ENCODE measurements at places on chromosomes 5 and 9.

- DNase-seq, result no peak
These were observed 409.7 kb upstream of the PIK3R1 start for GRCh38 chr5:67805666-67806348.

DNA sequence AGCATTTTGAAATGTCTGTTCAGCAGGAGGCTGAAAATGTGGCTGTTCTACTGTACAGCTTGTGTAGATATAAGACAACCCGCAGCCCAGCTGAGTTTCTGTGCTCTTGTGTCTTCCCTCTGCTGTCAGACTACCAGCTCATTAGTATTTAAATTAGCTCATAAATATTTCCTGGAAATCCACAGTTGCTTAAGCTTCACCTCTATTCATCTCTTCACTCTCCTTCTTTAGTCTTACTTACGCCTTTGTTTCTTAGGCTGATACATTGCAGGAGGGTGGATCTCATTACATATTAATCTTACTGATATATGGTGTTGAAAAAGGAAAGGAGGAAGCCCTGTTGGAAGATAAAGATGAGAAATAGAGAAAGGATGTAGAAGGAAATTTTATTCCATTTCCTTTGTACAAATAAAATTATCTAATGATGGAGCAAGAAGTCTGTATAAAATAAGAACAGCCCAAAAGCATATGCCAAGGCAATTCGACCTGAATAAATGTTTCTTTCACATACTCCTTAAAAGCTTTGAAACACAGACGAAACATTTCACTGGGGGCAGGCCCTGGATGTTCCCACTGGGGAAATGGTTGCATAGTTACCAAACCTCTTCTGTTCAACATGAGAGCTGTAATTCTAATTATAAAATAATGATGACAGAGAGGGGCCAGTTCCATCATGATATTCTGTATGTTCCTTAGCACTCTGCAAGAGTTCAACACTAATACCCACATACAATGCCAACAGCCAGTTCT lies 111.8 kb upstream of the APC start:
- DNase-seq, result no peak

- DNase-seq, result no peak
These were observed 51.1 kb downstream of the TTLL11 start for GRCh38 chr9:122042056-122042455.

DNA sequence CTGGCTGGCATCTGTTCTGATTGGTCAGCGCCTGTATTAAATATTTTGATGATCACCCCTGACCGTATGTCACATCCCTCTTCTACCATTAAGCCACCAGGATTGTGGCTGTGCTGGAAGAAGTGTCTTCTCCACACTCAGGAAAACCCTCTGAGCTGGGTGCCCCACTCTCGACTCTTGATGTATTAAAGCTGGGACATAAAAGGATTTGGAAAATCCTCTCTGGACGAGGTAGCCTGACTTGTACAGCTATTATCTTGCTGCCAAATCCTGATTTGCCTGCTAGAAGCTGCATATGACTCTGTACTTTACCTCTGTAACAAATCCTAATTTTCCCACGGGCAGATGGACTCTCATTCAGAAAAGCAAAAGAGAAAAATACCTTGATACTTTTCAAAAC lies 161.0 kb downstream of the SLC28A3 start:
- DNase-seq, result no peak

DNA sequence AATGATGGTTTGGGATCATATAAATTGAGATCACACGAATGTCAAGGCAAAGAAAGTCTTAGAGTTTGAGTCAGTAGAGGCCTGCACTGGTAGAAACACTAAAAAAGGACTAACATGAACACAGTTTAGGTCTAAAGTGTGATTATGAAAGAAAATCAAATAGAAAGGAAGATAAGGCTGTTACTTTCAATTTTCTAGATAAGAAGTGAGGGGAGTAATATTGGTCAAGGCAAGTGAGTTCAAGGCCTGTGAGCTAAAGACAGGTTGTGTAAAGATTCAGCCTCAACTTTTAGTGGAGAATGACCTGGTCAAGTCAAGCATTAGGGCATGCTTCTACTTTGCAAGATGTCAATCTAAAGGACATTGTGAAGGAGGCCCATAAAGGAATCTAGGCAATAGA lies 19.0 kb downstream of the VLDLR start:
- DNase-seq, result no peak

DNA sequence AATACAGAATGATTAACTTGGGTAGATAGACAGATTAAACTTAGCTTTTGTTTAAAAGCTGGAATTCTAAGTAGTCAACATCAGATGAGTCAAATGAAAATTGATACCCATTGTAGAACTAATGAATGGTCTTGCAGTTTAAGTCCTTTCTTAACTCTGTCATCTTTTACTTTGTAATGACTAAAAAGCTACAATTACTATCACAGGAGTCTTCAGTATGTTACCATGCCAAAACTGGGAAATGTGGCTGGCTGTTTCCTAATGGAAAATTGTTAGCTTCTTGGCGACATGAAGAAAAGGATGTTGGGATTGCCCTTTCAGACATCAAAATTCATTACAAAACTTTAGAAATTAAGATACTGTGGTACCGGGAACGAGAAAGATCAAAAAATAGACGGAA lies 20.2 kb upstream of the ANXA1 start:
- no peak for DNase-seq

Data from aorta (tissue), 5 donors.